ENCODE measurements at places on chromosomes 4 and X. TPM values are rescaled to one million over a fixed set of nuclear protein-coding genes. Genes with fewer than 3 reads are reported as not detected.

The MAPK10 gene
- polyA plus RNA-seq, result 27.6 TPM

The KLB gene
- polyA plus RNA-seq, result 0.41 TPM

The TFE3 gene
- 32.8 TPM for polyA plus RNA-seq

The STAP1 gene
- polyA plus RNA-seq, result 17.9 TPM

The VSIG4 gene
- polyA plus RNA-seq, result 15.9 TPM

The VCX3B gene
- 0.60 TPM for polyA plus RNA-seq

The BMP3 gene
- not detected for polyA plus RNA-seq

The CTSO gene
- polyA plus RNA-seq, result 22.9 TPM

The VCX3A gene
- not detected for polyA plus RNA-seq

- no peak for DNase-seq
Observed at GRCh38 chr4:141692081-141692480, 55.7 kb downstream of the IL15 start.

DNA sequence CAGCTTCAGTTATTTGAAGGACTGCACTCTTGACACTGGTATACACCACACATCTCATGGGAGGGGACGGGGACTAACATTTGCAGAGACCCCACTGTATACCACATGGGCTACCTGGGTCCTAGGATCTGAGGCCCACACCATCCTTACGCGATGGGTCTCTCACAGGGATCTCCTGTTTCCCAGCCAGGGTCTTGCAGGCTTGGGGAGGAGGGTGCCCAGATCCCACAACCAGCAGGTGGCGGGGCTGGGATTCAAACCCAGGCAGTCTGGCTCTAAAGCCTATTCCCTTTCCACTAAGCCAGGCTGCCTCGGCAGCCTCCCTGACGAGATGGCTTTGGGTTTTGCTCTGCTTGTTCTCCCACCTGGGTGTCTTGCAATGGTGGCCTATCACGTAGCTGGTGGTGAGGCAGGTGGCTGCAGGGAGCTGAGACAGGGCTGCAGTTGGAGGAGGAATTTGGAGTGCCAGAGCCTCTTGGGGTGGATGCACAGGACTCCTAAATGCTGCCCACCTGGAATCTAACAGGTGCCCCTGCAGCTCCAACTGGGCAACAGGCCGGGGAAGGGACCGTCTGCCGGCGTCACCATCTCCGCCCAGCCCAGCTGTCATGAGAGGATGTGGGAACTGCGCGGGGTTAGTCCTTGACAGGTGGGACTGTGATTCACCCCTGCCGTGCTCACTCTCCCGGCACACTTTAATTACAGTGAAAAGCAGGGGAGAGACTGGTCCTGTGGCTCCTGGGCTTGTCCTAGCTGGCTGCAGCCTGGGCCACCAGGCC, 110.7 kb downstream of the PSAPL1 start:
- peak; percentile 69 for DNase-seq

DNA sequence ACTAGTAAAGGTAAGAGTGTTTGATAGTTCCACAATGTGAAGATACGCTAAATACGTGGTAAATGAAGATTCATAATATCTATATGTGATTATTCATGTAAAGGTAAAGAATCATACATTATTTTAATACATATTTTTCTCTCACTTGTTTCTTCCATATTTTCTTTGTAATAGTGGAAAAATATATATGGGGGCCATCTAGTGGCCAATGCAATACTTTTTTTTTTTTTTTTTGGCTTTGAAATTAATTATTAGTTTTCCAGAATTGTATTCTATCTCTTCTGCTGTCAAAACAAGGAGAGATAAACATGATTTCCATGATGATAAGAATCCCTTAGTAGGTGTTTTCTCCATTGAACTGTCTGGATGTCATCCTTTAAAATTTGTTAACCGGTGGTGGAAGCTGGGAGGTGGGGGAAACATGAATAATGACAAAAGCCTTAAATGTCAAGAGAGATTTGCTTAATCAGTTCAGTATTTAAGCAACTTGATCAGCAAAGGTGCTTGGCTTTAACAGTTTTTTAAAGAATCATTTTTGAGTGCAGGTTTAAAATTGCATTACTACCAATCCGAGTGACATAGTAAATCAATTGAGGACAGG, 508.7 kb upstream of the HTR2C start:
- DNase-seq, result no peak

GRCh38 chr4:153616006-153616555, 68.0 kb upstream of the TLR2 start:
- DNase-seq, result no peak

- DNase-seq, result peak; percentile 72
Observed at GRCh38 chr4:39469429-39470077, 10.7 kb downstream of the LIAS start.

DNA sequence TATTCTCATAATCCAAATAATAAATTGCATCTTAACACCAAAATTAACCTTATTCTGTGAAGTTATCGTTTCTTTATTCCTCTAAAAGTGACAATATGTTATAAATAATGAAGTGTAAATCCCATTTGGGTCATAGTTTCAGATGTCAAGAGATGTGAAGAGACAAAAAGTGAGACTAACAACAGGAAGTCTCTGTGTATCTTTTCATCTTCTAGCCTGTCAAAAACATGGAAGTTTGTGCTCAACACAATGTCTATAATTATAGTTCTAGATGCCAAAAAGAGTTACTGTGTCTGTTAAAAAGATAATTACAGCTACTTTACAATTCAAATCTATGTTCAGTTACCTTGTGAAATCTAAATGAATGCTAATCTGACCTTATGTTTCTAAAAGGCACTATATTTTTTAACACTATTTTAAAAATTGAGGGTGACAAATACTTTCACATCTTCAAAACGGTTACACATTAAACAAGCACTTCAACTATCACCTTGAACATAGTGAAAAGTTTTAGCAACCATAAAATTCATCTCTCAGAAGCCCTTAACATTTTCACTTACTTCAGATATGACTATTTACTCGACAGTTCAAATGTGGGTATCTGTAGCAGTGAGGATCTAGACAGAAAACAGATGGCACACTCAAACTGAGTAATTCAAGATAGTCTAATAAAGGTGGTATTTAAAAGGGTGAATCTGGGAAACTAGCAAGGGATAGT, 509.8 kb downstream of the ARAP2 start:
- DNase-seq, result no peak

GRCh38 chrX:153485396-153486080, 9.2 kb upstream of the BGN start:
- no peak for DNase-seq

- DNase-seq, result no peak
Observed at GRCh38 chr4:143357161-143357845, 20.6 kb downstream of the GAB1 start.

DNA sequence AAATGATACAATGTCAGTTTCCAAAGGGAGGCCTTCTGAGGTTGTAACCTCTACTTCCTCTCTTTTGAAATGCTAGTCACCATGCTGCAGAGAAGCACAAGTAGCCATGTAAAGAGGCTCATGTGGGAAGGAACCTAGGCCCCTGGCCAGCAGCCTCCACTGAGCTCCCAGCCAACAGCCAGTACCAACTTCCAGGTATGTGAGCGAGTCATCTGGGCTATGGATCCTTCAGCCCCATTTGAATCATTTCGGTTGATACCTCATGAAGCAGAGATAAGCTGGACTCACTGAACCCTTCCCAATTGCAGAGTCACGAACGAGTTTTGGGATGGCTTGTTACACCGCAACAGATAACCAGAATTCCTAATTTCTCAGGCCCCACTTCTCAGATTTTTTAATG, 187.0 kb upstream of the LDB2 start:
- no peak for DNase-seq

- no peak for DNase-seq
Observed at GRCh38 chr4:3666263-3666662, 99.9 kb upstream of the ADRA2C start.

- DNase-seq, result no peak
Observed at GRCh38 chr4:128862608-128863311, 53.3 kb downstream of the JADE1 start.

DNA sequence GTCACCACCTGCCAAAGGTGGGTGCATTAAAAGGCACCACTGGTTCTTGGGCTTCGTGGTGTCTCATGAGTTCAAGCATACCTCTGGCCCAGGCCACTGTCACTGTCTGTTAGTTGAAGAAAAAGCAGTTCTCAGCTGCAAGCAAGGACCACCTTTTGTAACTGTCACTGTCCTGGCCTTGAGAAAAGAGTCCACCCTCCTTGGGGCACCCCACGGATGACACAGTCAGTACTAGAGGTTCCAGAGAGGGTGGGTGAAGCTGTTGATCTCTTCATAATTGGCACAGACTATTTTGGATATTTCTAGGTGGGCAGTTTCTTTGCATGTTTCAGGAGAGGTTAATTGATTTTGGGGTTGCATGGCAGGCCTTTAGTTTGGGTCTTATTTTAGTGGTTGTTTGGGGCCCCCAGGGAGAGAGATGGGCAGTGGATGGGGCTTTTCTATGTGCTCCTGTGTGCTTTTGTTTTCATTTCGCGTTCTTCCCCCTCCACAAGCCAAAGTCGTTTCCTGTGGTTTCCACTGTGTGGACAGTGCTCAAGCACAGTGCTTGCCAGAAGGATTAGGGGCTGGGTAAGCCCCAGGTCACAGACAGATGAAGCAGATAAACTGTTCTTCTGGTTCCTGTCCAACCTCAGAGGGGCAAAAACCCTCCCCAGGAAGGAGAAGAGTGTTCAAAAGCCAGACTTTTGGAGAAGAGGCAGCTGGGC, 156.2 kb upstream of the PPP1R2C start:
- DNase-seq, result no peak

DNA sequence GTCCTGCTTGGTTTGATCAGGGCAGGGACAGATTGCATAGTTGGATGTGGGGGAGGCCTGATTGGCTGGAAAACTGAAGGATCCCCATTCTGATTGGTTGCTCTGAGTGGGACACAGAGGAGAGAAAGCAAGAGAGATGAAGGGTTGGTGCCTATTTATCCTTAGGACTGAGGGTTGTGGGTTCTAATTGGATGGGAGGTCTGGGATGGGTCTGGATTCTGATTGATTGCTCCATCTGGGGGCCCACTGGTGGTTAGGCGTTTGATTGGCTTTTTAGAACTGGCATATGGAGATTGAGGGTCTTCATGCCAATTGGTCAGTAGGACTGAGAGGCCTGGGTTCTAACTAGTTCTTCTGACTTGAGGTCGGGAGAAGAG, 644 bp upstream of the EBP start:
- DNase-seq, result no peak

- no peak for DNase-seq
Observed at GRCh38 chrX:13110433-13111324, 66.3 kb upstream of the FAM9C start.

GRCh38 chr4:112288455-112288854, 2.8 kb upstream of the TIFA start:
- no peak for DNase-seq

- DNase-seq, result no peak
Observed at GRCh38 chr4:17667653-17668201, 53.3 kb downstream of the MED28 start.

- DNase-seq, result no peak
Observed at GRCh38 chr4:86441175-86441936, 81.5 kb upstream of the MAPK10 start.

GRCh38 chr4:115234405-115235093, 121.1 kb upstream of the NDST4 start:
- no peak for DNase-seq

- no peak for DNase-seq
Observed at GRCh38 chr4:41158756-41159155, 55.6 kb downstream of the APBB2 start.

GRCh38 chr4:121594796-121595526, 101.8 kb downstream of the ANXA5 start:
- no peak for DNase-seq

DNA sequence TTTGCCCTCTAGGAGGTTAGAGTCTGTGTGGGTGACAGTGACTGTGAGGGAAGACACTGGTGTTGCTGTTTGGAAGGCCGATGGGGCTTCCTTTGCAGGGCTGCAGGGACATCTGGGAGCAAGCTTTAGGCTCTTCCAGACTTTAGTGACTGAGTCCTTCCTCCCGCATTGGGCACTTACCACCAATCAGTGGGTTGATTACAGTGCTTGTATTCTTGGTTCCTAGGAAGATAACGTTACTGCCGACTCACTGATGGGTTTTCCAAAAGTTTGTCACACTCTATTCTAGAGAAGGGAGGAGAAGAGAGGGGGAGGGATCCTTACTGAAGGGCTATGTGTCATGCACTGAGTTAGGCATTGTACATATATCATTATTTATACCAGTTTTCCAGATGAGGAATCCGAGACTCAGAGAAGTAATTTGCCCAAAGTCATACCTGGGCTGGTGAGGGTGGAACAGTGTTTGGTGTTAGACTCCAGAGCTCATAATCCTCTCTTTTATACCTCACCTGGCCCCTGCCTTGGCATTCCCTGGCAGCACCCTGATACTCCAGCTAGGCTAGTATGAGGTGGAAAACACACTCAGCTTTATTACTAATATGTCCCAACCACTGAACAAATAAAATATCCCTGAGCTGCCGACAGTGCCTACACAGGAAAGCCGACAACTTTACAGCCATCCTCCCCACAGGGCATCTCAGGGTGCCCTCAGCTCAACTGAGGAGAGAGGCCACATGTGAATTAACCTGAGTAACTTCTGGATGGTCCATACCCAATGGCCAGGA, 3.8 kb downstream of the CHST7 start:
- DNase-seq, result no peak

GRCh38 chr4:68995292-68995691, 43.7 kb upstream of the UGT2A3 start:
- no peak for DNase-seq

- DNase-seq, result peak; percentile 66
Observed at GRCh38 chr4:109389369-109390114, 44.1 kb upstream of the SEC24B start.

DNA sequence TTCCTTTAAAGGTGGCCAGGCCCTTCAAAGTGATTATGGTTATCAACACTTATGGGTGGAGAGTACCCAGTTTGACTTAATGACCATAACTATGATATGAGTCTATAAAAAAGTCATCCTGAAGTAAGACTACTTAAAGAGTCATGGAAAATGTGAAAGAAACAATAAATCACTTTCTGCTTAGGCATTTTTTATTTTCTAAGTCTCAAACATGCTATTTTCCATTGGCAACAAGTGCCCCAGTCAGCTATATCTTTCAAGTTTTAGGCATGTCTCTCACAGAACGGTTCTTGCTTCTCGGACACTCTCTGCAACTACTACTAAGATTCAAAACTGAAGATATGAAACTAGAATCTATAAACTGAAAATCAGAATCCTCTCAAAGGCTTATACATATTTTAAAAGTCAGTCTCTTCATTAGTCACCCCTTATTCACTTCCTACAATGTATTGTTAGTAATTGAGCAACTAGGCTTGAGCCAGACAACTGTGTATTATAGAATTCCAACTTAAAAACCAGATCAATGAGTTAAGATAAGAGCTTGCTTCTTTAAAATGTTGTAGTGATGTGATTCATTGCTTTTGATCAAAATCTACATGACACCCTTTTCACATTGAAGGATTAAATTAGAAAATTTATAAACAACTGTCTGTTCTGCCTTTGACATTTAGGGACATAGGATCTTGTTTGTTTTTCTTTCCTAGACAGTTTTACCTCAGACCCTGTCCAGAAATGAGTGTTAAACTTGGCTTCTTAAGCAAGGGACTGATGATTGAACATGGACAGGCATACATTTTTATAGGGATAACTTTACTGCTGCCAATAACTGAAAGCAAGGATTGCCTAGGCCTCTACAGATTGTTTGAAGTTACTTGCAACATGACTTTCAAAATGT, 2.9 kb downstream of the ANTXR2 start:
- DNase-seq, result no peak
